Posterior cingulate gyrus (tissue), 11 donors: ENCODE measurements at places on chromosomes 1 and 21.
A peak's percentile ranks its signal among the peaks of the same experiment; 100 is the strongest.

DNA sequence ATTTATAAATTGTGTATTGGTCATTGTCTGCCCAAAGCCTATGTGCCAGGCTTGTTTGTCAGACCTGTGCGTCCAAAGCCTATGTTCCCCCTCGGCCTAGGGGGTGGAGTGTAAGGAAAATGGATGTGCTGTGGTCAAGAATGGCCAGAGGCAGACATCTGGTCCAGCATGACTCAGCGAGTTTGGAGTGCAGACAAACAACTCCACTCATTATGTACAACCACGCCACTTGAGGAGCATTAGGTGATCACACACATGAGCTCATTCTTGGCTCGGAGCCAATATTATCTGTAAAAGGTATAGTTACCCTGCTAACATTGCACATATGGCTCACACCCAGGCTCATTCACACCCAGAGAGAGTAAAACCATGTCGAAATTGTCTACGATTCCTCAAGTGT, 1047.6 kb upstream of the ADGRL4 start:
- no peak for DNase-seq

DNA sequence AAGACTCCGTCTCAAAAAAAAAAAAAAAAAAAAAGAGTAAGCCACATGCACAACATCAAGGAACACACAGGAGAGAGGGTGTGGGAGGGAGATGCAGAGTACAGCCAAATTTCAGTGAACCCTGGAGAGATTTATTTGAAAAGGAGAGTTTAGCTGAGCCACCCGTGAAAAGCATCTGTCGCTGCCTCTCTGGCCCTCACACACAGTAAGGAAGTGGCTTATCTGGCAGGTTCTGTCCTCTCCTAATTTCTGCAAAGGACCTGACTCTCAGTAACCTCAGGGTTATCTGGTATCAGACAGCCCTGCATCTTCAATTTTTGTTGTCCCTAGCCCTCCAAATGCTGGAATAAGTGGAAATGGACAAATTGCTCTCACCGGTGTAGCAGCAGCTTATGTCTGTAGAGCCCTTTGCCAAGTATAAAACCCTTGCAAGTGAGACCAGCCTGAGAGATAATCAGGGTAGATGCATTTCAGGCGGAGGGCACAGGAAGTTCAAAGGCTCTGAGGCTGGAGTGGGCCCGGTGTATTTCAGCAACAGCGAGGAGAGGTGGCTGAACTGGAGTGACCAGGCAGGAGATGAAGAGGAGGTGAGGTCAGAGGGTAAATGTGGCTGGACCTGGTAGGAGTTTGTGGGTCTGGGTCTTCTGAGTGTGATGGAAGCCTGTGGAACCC, 16.7 kb upstream of the IL10RB start:
- no peak for DNase-seq

GRCh38 chr1:117656202-117656641, 50.4 kb downstream of the TENT5C start:
- no peak for DNase-seq

GRCh38 chr1:31624309-31624708, 6.8 kb downstream of the HCRTR1 start:
- DNase-seq = no peak

- no peak for DNase-seq
These were observed 89.0 kb upstream of the MACF1 start for GRCh38 chr1:39115271-39116110.

DNA sequence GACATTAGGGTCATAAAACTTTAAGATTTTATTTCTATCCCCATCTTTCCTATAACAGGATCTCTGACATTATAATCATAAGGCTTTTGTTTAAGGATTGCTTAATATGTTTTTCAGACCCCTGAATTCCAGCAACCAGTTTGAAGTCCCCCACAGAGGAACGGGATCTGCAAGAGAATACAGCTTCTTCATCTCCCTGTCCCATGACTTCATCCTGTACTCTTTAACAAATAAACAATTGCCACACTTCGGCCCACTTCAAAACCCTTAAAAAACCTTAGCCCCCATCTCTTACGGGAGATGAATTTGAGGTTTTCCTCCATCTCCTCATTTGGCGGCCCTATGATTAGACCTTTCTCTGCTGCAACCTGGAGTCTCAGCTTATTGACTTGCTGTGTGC, 35.8 kb downstream of the TESK2 start:
- DNase-seq = no peak

GRCh38 chr1:42002220-42002619, 83.5 kb upstream of the HIVEP3 start:
- no peak for DNase-seq

DNA sequence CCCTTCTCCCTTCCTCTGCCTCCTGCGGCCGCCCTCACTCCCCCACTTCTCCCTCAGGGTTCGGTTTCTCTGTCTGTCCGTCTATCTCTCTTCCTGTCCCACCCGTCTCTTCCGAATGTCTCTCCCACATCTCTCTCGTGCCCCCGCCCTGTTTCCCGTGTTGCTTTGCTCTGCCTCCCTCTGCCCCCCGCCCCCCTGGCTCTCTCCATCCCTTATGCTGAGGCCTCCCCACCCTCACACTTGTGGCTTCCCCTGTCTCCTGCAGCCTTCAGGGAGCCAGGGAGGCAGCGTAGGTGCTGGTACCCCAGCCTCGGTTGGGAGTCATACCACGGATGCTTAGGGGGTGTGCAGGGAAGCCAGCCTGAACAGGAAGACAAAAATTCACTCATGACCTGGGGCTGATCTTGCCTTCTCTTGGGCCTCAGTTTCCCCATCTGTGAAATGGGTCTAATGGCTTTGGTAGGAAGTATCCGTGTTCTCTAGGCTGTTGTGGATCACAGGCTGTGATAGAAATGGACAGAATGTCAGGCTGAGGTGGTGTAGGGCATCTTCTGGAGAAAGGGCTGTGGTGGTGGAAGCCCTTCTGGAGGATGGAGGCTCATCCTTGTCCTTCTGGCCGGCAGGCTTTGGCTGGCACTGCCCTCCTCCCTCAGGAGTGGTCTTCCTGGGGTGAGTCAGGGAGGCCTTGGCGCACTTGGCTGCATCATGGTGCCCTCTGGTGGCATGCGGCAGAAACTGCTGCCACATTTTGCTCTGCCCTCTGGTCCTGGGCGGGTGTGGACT, 55.5 kb downstream of the FOXO6 start:
- peak; percentile 69 for DNase-seq
